ENCODE measurements at places on chromosomes 1 and 21. TPM values are rescaled to one million over a fixed set of nuclear protein-coding genes. Genes with fewer than 3 reads are reported as not detected.

FCRL6 gene
- not detected for total RNA-seq

GPR25 gene
- not detected for total RNA-seq

DNA sequence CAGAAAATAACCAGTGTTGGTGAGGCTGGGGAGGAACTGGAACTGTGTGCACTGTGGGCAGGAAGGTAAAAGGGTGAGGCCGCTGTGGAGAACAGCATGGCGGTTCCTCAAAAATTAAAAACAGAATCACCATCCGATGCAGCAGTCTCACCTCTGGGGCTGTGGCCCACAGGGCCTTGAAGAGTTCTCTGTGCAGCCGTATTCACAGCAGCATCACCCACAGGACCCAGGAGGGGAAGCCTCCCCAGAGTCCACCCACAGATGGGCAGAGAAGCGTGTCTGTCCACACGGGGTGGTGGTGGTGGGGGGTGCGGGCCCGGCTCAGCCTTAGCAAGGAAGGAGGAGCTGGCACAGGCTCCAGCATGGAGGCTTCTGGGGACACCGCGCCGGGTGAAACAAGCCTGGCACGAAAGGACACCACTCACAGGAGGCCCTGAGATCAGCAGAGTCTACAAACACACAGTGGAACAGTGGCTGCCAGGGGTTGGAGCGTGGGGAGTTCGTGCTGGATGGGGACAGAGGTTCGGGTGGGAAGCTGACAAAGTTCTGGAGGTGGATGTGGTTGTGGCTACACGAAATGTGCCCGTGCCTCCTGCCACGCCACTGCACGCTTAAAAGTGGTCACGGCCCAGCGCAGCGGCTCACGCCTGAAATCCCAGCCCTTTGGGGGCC is 11.5 kb downstream of the MORN1 start:
- DNase-seq: no peak

DNA sequence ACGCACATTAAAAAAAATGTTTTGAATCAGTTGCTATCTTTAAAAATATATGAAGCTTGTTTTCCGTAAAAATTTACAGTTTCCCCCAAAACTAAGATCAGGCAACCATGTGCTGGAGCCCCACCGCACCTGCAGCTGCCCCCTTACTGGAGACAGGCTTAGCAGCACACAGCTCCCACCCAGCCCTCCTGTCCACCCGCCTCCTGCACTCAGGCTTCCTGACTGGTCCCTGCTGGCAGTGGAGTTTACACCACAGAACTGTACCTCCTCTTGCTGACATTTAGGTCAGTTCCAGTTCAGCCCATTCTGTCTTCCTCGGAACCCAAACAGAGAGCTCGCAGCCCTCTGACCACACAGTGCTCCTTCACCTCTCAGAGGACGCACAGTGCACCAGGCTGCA is 2.1 kb downstream of the GPR161 start:
- no peak for DNase-seq

DNA sequence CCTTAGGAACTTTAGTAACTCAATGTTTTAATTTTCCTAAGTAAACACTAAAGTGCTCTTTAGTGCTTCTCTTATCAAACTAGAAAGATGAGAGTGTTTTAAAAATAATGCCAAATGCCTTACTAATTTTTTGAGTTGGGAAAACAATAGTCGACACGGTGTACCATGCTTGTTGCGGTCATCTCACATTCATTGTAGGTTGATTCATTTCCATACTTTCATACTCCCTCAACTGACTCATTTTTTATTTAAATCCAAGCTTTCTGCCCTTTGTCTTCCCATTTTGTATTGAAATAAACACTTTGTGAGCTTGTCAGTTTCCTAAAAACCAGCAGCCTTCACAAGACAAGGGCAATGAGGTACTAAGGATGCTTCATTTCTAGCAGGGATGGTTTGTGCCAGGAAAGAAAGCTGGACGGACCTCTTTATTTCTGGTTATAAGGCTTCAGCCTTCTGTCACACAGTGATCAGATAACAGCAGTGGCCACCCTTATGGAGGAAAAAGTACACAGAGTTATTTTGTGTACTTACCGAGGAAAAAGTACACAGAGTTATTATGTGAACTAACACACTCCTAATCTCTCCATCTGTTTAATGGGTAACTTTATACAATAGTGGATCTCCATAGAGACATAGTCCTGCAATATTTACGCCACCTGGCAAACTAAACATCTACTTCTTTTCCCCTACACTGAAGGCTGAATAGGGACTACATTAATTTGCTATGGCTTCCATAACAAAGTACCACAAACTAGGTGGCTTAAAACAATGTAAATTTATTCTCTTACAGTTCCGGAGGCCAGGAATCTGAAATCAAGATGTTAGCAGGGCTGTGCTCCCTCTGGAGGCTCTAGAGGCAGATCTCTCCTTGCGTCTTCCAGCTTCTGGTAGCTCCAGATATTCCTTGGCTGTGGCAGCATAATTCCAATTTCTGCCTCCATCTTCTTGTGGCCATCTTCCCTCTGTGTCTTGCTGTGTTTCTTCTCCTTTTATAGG is 13.0 kb upstream of the CCDC190 start:
- DNase-seq: no peak

- no peak for DNase-seq
These were observed 149.6 kb downstream of the DISC1 start for GRCh38 chr1:231776010-231776756.

DNA sequence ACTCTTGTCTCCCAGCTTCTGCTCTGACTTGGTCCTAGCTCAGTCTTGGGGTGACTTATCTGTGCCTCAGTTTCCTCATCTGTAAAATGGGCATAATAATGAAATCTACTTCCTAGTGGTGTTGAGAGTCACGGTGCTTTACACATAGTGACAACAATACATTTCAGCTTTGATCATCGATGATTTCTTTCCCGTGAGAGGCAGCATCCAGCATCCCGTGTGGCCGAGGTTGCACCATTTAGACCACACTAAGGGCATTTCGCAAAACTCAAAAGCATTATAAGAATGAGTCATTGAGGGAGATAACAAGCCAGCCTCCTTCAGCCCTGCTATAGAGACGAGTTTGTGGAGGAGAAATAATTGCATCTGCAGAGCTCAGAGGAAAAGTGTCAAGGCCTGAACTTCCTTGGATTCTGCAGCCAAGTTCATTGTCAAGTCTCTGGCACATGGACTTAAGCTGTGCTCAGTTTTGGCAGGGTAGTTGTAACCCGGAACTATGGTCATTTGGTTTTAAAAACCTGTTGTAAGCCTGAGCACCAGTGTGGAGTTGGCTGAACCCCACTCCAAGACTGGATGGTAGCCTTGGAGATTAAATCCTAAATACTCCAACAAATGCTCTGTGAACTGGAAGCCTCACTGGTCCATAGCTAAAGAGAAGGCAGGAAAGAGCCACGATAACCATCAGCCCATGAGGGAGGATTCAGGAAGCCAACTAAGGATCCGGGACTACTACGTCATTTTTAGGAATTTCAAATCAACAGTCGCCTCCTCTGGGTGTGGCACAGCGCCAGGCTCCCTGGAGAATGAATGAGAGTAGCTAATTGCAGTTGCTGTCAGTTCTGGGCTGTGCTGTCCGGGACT is 64.2 kb downstream of the TCP10L start:
- DNase-seq: no peak

- no peak for DNase-seq
These were observed 41.0 kb downstream of the MEGF6 start for GRCh38 chr1:3570066-3570986.

All from H1 (cell line).